ENCODE measurements at places on chromosomes 2 and 18.

GRCh38 chr2:142544173-142544572 is 333.3 kb upstream of the KYNU start:
- no peak for DNase-seq

DNA sequence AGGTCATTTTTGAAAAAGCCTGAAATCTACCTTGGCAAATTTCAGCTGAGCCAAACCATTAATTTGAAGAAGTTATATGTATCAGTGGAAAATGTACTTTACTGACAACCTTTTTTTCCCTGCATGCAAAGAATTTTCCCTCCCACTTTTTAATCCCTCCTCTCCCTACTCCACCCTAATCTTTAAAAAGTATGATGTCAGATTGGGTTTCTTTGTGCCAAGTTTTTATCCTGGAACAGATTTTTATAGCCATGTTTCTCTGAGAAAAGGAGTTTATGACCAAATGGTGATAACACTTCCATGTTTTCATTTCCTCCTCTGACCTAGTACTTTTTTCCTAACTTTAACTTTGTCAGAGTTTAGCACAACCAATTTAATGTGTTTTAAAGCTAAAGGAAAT is 250.3 kb upstream of the FOSL2 start:
- no peak for DNase-seq

DNA sequence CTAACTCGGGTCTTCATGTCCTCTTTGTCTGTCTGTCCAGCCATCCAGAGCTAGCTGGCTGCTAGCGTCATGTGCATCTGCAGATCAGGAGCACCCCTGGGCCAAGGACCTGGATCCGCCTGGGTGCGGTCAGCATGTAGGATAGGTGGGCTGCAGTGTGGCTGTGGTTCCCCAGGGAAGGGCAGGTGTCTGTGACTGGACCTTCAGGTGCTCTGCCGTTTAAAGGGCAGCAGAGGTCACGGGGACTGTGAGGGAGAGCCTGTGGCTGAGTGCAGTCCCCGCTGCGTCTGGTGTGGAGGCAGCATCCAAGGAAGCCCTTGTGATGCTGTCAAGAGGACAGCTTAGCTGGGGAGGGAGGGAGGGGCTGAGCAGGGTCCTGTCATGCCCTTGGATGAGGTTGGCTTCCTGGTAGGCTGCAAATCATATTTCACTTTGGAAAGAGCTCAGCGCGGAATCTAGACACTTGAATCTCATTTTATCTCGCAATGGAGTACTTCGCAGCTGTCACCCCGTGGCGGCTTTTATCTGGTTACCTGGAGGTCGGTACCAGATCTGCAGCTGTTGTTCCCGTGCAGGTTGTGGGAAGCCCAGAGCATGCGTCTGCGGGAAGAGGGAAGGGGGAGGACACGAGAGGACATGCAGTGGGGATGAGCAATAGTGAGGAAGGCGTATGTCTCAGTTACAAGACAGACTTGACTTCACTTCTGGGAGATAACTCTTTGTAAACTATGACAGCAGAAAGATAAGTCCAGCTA is 5.9 kb upstream of the RALB start:
- no peak for DNase-seq

DNA sequence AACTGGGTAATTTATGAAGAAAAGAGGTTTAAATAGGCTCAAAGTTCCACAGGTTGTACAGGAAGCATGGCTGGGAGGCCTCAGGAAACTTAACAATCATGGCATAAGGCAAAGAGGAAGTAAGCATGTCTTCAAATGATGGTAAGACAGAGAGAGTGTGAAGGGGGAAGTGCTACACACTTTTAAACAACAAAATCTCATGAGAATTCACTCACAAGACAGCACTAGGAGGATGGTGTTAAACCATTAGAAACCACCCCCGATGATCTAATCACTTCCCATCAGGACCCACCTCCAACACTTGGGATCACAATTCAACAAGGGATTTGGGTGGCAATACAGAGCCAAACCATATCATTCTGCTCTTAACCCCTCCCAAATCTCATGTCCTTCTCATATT is 34.9 kb downstream of the CFAP210 start:
- DNase-seq: no peak

DNA sequence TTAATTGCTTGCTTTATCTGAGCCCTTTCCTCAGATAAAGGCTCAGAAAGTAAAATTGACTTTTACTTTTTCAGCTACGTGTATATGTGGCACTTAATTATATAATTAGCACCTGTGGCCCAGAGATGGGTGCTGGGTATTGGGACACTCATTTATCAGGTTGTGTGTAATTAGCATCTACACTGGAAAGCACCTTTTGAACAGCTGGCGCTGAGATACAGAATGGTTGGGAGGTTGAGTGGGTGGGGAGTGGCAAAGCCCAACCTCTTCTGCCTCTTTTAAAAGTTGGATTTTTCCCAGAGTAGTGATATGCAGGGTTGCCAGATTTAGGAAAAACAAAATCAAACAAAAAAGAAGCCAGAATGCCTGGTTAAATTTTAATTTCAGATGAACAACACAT is 23.9 kb downstream of the SPTBN1 start:
- no peak for DNase-seq

DNA sequence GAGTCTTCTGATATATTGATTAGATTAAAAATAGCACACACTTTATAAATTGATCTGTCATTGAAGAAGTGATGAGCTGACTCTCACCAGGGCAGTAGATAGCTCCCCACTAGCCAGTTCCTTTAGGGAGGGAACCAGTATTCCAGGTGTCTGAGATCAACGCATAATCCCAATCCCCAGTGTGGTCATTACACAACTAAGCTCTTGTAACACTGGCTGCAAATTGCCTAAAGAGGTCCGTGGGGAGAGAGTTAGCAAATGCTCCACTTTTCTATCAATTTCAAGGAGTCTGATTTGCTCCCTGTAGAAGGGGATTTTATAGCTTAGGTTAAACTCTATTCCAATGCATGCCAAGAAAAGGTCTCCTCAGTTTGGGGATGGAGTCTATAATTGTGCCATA is 7.7 kb downstream of the SLC14A1 start:
- DNase-seq: no peak

GRCh38 chr18:58095222-58095621 is 51.2 kb downstream of the NEDD4L start:
- no peak for DNase-seq

DNA sequence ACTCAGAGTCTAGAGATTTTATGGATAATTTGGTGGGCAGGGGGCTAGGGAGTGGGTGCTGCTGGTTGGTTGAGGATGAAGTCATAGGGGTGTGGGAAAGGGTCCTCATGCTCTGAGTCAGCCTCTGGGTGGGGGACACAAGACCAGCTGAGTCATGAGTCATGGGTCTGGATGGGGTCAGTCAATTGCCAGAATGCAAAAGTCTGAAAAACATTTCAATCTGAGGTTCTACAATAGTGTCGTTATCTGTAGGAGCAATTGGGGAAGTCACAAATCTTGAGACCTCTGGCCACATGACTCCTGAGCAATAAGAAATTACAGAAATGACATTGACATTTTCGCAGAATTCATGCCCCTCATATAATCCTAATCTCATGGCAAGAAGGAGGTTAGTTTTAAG is 15.1 kb downstream of the NMS start:
- DNase-seq: no peak

- no peak for DNase-seq
Observed at GRCh38 chr2:236976266-236977062, 109.2 kb upstream of the COPS8 start.

GRCh38 chr2:194294156-194294555 is 1362.9 kb upstream of the SLC39A10 start:
- no peak for DNase-seq

DNA sequence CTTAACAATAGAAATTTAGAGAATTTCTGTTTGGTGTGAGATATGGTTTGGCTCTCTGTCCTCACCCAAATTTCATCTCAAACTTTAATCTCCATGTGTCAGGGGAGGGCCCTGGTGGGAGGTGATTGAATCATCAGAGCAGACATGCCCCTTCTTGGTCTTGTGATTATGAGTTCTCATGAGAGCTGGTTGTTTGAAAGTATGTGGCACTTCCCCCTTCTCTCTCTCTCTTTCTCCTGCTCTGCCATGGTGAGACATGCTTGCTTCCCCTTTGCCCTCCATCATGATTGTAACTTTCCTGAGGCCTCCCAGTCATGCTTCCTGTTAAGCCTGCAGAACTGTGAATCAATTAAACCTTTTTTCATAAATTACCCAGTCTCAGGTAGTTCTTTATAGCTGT is 524.7 kb upstream of the ACVR2A start:
- no peak for DNase-seq

DNA sequence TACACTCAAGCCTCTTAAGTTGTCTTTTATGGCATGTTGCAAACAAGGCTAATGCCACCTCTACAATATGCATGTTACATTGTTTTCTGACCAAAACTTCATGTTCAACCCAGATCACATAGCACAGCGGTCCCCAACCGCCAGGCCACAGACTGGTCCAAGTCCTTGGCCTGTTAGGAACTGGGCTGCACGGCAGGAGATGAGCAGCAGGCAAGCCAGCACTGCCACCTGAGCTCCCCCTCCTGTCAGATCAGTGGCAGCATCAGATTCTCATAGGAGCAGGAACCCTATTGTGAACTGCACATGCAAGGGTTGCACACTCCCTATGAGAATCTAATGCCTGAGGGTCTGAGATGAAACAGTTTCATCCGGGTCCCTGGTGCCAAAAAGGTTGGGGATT is 324.8 kb upstream of the CHAC2 start:
- no peak for DNase-seq

GRCh38 chr2:27804146-27804545 is 32.6 kb downstream of the MRPL33 start:
- DNase-seq: no peak

DNA sequence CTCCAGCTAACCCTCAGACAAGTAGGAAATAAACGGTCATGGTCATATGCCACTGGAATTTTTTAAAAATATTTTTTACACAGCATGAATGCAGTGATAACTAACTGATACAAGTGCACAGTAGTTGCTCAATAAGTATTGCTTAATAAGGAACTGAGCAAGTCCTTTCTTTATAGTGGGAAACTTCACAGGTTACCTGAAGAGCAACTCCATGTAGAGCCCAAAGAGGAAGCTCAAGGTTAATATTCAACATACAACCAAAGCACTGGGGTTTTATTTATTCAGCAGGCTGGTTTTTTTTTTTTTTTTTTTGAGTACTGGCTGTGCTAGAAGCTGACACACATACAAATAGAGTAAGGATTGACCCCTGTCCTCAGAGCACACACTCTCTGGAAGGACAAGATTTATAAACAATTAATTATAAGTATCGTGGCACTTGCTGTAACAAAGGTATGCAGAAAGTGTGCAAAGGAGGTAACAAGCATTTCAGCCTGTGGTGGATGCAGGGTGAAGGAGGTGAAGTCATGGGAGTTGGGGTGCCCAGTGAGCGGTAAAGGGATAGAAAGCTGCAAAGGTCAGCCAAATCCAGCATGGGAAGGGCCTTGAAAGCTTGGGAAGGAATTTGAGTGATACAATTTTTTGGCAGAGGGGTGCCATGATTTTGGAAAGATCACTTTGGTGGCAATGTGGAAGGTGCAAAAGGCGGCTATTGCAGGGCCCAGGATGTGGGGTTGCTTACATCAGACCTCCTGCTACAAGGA is 52.7 kb downstream of the ATOH8 start:
- no peak for DNase-seq

- DNase-seq: no peak
Observed at GRCh38 chr2:170145675-170146432, 32.1 kb upstream of the MYO3B start.

DNA sequence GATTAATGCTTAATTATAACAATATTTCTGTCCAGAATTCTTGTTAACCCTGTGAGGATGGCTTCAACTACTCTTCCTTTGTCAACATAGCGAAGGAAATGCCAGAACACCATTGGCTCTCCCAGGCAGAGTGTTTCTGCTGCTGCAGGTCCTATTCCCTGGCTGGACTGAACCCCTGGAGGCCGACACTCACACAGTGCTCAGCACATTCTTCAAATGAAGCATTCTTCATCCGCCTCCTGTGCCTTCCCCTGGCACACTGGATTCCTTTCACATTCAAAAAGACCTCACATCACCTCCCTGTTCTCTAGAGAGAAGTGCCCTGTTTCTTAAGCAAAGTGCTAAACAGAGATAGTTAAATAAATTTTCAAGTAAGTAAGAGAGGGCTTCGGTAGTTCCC is 187.3 kb upstream of the MSH6 start:
- DNase-seq: no peak

DNA sequence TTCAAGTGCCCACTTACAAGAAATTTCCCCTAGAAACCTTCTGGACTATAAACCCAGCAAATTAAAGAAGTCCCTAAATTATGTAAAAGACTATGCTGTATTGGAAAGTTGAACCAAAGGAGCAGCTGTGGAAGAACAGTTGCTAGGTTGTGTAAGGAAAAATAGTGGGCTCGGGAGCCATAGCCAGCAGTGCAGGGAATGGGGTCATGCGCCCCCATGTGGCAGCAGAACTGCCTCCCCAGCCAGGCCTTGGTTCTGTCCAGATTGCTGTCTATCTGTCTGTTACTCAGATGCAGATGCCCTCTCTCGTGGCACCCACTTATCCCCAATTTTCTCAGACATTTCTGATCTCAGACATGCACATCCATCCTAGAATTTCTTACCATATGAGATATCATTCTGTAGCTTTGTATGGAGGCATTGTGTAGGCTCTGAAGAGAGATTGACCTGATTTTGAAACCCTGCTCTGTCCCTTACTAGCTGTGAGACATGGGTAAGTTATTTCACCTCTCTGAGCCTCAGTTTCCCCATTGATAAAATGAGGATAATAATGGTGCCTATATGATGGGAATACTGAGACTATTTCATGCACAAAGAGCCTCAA is 258.3 kb downstream of the SS18 start:
- DNase-seq: no peak

- no peak for DNase-seq
Observed at GRCh38 chr2:110869472-110870446, 137.4 kb downstream of the ACOXL start.

DNA sequence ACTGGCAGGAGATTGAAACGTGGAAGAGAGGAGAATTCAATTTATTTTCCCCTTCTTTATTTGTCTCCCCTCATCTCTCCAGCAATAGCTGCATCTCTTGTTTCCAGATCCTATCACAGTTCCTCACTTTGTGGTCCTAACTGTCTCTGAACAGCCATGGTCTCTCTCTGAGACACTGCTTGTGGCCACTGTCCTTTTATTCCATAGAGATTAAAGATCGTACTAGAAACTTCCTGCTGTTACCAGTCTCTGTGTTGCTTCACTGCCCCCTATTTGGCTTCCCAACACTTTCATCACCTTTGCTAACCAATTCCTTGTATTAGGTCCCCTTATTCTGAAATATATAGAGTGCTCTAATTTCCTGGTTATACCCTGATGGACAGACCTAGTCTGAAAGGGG is 48.9 kb upstream of the CAVIN2 start:
- no peak for DNase-seq

GRCh38 chr2:3771576-3771975 is 68.2 kb downstream of the DCDC2C start:
- no peak for DNase-seq

DNA sequence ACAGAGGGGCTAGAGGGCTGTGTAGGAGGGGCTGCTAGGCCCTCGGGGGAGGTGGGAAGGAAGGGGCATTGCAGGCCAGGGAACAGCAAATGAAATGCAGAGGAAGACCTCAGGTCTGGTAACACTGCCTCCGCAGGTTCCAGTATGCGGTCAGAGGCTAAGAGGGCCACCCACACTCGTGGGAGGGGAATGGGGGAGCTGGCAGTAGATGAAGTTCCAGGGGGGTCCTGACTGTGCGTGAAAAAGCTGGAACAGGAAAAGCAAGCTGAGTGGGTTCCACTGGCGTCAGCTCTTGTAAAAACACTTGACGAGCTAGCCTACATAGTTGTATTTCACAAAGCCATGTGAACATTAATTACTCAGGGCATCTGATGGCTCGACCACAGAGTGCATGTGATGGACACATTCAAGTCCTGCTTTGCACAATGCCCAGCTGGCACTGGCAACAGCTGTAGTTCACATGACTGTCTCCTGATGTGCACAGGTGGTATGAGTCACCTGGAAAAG is 29.0 kb upstream of the PTPN4 start:
- DNase-seq: no peak
